NCI-H82 (cell line): ENCODE measurements at places on chromosomes 12 and 14.

DNA sequence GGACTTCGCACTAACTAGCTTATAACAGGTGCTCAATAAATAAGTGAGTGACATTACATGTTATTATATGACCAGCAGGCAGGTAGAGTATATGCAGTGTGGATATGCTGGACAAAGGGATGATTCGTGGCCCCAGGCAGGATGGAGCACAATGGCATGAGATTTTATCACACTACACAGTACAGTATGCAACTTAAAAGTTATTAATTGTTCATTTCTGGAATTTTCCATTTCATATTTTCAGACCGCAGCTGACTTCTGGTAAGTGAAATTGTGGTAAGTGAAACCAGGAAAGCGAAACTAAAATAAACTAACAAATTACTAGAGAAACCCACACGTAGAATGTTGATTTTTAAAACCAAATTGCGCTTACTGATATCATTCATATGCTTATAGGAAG, 3.3 kb downstream of the PARP11 start:
- no peak for DNase-seq

DNA sequence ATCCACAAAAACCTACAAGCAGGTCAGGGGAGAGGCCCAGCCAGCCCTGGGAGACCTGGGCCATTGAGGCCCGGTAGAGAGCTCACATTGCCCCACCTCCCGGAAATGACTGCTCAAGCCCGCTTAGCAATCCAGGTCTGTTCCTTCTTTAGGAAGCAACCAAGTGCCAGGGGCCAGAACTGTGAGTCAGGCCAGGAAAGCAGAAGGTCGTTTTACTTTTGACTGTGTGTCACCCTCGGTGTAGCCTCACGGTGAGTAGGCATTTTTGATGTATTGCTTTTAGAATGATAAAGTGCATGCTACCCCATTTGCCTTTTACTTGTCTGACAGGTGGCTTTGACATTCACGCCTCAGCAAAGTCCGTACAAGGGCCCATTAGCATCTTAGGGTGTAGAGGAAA, 25.4 kb upstream of the PWP1 start:
- no peak for DNase-seq

GRCh38 chr12:103806803-103807202, 34.2 kb downstream of the NT5DC3 start:
- DNase-seq, result no peak

DNA sequence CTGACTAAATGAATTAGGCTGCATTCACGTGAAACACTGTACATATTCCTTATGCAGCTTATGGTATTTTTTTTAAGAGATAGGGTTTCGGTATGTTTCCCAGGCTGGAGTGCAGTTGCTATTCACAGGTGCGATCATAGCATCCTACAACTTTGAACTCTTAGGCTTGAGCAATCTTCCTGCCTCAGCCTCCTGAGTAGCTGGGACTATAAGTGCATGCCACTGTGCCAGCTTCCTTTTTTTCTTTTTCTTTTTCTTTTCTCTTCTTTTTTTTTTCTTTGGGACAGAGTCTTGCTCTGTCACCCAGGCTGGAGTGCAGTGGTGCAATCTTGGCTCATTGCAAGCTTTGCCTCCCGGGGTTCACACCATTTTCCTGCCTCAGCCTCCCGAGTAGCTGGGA, 35.8 kb upstream of the SPPL3 start:
- DNase-seq, result no peak

DNA sequence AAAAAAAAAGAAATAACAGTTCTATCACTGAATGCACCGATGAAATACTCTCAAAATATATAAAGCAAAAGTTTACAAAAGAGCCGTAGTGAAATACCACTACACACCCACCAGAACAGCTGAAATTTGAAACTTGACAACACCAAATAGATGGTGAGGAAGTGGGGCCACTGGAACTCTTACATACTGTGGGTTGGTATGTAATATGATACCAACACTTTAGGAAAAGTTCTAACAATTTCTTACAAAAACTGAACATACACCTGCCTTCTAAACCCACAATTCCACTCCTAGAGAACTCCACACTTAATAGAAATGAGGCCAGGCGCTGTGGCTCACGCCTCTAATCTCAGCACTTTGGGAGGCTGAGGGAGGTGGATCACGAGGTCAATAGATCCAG, 14.1 kb downstream of the EIF5 start:
- no peak for DNase-seq

- DNase-seq, result peak; percentile 51
These were observed 3.2 kb downstream of the CFL2 start for GRCh38 chr14:34711169-34711568.

DNA sequence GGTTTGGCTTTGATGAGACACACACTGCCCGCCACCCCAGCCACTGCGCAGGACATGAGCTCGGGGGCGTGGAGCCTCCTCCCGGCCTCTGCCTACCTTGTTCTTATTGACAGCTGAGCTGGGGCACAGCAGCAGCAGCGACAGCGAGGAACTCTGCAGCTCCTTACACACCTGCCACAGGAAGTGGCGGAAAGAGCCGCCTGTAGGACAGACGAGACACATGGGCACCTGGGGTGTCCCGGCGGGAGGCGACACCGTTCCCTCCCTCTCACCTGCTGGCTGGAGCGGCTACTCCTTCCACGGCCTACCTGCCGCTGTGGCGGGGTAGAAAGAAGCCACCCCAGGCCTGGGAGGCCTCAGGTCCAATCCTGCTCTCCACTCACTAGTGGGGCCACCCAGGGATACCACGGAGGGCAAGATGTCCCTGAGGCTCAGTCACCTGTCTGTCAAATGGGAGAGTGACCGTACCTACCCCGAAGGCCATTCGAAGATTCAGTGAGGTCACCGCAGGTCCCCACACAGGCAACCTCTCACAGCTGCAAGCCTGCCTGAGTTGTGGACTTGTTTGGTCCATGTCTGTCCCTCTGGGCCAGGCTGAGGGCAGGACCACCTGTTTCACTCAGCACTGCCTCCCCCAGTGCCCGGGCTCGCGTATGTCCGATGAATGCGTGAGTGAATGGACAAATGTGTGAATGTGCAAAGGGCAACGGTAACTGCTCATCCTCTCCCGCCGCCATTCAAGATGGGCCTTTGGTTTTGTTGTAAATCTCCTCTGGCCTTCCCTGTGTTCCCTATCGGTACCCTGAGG, 42.6 kb downstream of the TRAFD1 start:
- no peak for DNase-seq

- no peak for DNase-seq
These were observed 2.3 kb downstream of the KRT72 start for GRCh38 chr12:52598966-52599365.

GRCh38 chr12:109518820-109519665, 41.6 kb downstream of the UBE3B start:
- peak; percentile 91 for DNase-seq

DNA sequence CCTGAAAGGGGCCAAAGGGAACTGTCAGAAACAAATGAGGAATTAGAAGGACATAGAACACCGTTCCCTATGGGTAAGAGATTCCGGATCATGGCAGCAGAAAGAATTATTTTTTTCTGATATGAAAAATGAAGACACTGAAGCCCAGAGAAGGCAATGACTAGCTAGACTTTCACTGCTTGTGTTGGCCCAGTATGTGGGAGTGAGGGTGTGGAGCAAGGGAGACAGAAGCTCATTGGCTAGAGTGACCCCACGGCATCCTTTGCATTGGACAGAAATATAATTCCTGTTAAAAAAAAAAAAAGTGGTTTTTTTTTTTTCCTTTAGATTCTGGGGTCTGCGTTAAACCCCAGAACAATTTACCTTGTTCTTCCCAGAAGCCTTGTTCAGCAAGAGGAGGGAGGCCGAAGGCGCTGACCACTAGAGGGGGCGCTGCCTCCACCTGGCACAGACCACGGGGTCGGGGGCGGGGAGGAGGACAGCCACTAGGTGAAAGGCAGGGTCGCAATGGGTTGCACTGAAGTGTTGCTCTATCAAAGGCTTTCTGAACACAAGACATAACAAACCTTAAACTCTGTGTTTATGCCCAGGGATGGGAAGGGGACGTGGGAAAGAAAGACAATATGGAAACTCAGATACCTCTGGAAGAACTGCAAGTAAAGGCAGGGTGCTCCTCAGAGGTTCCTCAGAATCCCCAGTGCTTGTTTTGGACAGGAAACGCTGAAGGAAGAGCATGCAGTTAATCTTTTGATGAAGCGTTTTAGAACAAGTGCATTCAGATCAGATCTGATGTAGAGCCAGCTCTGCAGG, 156.8 kb downstream of the KCNA5 start:
- DNase-seq, result peak; percentile 85

DNA sequence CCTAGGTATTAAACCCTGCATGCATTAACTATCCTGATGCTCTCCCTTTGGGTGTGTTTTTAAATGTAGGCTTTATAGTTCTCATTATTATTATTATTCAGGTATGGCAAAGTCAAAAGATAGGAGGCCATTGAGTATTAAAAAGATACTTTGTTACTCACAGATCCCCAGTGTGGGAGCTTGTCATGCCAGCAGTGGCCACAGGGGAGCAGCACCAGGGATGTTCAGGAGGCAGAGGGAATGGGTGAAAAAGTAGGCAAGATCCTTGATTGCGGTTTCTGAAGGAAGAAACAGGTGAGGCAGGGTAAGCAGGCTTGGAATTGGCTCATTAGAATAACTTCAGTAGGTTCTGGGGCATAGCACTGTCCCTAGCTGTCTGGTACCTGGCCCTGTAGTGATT, 382.2 kb downstream of the MED13L start:
- peak; percentile 28 for DNase-seq

DNA sequence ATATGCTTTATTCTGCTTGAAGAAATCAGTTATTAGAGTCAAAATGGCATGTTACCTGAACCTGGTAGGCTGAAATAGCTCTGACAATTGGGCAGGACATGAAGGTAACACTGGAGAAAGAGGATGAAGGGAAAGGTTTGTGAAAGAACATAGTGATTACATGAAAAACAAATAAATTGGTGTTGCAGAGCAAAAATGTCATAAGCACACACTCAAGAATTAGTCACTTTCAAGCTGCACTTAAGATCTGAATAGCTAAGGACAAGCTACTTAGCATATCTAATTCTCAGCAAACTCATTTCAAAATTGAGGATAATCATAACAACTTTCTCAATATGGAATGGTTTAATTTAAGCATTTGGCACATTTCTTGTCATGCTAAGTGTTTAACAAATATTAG, 1398.0 kb upstream of the FLRT2 start:
- DNase-seq, result no peak

GRCh38 chr12:52585946-52586345, 12.3 kb upstream of the KRT74 start:
- no peak for DNase-seq

- peak; percentile 65 for DNase-seq
These were observed 24.5 kb downstream of the PRKAB1 start for GRCh38 chr12:119692410-119692809.

- DNase-seq, result no peak
These were observed 13.0 kb upstream of the MFAP5 start for GRCh38 chr12:8675591-8676036.

GRCh38 chr14:88069677-88070076, 64.7 kb downstream of the GPR65 start:
- DNase-seq, result no peak

GRCh38 chr14:59004012-59004411, 184.5 kb upstream of the DAAM1 start:
- no peak for DNase-seq

- DNase-seq, result no peak
These were observed 156.6 kb downstream of the RPAP3 start for GRCh38 chr12:47549258-47549657.

DNA sequence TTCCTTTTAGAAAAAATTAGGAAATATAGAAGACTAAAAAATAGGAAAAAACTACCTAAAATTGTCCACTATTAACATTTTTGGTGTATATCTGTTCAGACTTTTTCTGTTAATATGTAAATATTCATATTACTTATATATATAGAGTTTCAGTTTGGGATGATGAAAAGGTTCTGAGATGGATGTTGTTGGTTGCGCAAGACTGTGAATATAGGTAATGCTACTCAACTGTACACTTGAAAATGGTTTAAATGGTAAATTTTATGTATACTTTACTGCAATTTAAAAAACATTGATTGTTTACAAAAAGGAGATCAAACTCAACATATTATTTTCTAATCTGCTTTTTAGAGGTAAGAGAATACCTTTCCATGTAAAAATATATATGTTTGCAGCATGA, 200.9 kb downstream of the RAD51B start:
- no peak for DNase-seq

- no peak for DNase-seq
These were observed 63.3 kb downstream of the ERC1 start for GRCh38 chr12:1054117-1054870.

DNA sequence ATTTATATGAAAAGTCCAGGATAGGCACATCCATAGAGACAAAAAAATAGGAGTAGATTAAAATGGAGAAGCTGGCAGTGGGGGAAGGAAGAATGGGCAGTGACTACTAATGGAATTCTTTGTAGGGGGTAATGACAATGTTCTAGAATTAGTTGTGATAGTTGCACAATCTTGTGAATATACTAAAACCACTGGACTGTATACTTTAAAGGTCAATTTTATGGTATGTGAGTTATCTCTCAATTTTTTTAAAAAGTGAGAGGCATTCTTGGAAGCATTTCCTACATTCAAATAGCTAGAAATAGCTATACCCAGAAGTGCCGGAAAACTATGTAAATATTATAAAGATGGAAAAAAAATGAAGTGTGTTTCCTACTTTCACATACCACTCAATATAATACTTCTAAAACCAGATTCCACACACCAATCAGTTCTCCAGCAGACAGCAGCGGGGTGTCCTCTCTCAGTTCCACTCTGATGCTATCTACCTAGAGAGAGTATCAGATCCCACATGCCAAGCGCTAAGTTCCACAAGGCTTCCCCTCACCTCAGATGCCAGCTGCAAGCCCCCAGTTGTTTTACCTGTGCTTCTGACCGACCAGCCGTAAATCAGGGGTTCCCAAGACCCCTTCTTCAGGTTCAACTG, 41.7 kb upstream of the NID2 start:
- no peak for DNase-seq

- DNase-seq, result no peak
These were observed 95.1 kb upstream of the ARID2 start for GRCh38 chr12:45634273-45634917.

DNA sequence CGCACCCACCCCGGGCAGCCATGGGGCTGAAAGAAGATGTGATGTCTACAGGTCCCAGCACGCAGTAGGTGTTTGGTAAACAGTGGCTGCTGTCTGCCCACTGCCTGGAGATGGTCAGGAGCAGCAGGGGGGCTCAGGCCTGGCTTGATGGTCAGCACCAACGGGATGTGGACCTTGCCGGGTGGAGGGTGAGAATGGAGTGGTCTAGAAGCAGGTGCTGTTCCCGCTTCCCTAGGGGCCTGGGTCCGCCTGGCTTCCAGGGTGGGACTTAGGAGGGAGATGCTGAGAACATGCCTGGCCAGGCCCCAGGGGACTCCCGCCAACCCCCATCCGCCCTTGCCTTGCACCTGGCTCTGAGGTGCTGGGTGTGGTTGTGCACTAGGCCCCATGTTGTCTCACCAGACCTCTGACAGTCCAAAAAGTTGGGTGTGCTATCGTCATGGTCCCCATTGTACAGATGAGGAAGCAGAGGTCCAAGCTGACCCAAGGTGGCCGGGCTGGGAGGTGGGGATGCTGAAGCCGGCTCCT, 12.9 kb downstream of the FAM222A start:
- no peak for DNase-seq
